ENCODE measurements at places on chromosomes 2 and 18.

- DNase-seq, result no peak
These were observed 73.9 kb downstream of the PLA2R1 start for GRCh38 chr2:159988412-159988970.

GRCh38 chr18:53755914-53756609 lies 468.4 kb downstream of the MBD2 start:
- no peak for DNase-seq

DNA sequence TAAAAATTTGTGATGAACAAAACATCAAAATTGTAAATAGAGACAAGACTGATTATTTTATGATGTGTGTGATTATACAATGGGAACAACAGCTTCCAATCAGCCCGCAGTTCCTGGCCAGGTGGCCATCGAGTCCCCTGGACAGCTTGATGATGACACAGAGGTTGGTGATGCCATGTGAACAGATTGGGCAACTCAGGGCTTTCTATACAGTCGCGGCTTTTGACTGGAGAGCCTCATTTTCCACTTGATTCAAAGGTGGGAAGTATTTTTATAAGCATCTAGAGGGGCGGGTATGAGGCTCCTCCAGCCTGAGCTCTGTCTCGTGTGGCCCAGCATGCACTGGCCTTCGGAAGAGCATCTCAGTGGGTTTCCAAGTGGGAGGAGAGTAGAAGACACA lies 14.9 kb upstream of the HPCAL1 start:
- DNase-seq, result no peak

DNA sequence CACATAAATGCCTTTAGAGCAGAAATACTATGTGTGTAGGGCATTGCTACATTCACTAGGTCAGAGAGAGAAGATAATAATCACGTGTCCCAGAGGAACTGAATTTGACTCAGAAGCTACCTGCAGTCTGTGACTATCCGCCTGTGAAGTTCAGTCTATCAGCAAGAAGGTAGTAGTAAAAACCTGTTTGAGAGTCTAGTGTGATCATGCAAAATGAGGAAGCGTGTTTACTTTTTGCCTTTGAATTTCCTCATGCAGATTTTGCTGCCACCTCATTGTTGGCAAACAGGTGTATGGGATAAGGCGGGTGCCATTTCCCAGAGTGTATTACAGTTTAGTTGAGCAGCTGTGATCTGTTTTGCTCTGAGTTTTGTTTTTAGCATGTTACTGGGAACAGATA lies 403.9 kb upstream of the FANCL start:
- no peak for DNase-seq

DNA sequence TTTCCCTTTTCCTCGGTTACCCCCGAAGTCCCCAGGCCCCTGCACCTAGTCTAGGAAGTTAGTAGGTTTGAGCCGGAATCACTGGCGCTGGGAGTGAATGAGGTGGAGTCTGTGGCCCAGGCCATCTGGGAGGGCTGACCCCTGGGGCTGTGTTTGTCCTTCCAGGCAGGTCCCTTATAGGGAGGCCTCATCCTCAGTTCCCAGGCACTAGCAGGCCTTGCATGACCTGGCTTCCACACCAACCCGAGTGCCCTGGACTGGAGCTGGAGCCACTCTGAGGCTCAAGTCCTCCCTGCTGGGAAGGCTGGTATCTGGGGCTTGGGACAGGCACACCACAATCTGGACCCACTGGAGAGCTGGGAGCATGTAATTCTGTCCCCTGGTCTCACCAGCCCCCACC lies 111.0 kb downstream of the DYSF start:
- DNase-seq, result no peak

DNA sequence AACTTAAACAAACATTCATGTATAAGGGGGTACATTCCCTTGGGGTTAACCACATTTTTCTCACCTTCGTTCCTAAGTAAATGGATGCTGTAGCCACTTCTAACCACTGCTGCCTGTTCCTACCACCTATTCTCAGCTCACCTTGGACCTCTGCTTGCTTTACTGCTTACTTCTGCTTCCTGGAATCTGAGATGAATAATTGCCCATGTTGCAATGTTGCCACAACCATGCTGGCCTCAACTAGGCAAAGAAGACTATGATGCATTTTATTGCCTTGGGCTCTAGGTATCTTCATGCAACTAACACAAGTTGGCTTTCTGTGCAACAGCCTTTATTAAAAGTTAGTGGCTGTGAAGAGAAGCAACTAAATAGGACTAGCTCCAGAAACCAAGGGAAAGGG lies 106.3 kb upstream of the TCF4 start:
- DNase-seq, result no peak

GRCh38 chr2:21367421-21367820 lies 243.7 kb downstream of the TDRD15 start:
- DNase-seq, result no peak

GRCh38 chr18:6406075-6406909 lies 8.4 kb downstream of the L3MBTL4 start:
- DNase-seq, result no peak

DNA sequence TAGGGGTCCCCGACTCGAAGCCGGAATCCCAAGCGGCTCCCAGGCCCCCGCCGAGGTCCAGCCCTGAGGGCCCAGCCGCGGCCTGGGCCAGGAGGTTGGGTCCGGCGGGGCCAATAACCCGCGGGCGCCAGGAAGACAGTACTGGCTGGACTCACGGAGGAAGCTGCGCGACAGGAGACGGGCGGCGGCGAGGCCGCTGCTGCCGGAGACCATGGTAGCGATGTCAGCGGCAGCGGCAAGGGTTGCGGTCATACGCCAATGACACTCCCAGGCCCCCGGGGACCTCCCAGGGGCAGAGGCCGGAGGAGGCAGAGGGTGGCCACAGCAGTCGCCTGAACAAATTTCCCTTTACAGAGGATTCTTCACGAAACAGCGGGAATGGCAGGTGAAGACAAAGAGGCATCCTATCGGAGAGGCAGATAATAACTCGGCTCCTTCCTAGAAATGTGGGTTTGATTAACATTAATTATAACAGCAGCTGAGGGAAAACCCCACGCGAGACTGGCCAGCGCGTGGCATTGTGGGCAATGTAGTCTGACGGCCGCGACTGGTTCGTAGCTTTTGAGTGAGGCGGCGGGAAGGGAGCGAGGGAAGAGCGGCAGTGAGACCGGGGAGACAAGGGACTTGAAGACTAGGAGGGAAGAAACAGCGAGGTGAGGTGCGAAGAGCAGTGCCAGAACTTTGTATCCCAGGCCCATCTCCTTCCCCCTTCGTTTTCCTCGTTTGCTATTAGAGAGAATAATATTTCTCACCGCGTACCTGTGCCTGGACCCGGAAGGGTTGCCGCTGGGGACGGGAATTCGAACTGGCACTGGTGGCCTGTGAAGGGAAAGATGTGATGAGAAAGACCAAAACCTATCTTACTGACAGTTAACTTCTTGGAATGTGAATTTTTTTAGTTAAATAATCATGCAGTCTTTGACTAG lies at the start of gene SUCLG1:
SUCLG1 (minus strand) TSS at position 263 of the 926 bp plus-strand sequence; CDS start at position 252, 11 bp downstream.
- peak; percentile 90 for DNase-seq

DNA sequence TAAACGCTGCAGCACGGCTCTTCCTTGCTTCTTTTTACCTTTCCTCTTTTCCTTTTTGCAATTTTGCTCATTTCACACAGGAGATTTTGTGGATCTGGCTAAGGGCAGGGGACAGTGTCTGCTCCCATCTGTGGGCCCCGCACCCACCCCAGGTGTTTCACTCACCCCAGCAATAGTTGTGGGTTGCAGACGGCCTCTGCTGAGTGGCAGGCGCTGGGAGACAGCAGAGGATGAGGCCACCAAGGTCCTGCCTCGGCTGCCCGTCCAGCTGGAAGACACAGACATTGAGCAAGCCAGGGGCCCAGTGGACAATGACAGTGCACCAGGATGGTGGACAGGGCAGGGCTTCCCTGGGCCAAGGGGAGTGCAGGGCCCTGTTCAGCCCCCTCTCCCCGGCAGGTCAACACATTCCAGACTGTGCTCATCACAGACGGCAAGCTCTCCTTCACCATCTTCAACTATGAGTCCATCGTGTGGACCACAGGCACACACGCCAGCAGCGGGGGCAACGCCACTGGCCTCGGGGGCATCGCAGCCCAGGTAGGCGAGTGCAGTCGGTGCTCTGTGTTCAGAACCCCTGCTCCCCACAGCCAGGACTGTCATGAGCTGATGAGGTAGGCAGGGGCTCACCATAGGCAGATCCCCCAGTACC lies 35.0 kb downstream of the SNED1 start:
- DNase-seq, result no peak

GRCh38 chr2:113164215-113164929 lies 9.4 kb upstream of the PSD4 start:
- no peak for DNase-seq

DNA sequence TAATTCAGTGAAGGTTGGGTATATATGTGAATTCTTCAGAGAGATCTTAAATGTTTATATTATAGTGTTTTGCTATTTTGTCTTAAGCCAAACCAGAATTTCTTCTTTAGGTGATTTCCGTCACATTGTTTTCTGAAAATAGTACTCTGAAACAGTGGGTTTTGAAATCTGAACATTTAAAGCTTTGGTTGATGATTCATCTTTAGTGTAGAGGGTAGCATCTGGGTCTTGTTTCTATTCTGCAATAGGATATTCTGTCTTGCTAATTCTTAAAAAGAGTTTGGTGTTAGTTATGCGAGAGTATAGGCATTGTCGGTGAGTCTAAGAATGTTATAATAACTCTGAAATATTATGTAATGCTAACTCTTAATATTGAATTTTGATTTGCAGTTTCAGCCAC lies 69.6 kb upstream of the FAM237A start:
- no peak for DNase-seq

- no peak for DNase-seq
These were observed 159.0 kb upstream of the CCDC195 start for GRCh38 chr2:224875153-224875552.

- DNase-seq, result no peak
These were observed 1.3 kb upstream of the CEP68 start for GRCh38 chr2:65054749-65055421.

- peak; percentile 51 for DNase-seq
These were observed 142.8 kb downstream of the NDUFA10 start for GRCh38 chr2:239882331-239882732.

DNA sequence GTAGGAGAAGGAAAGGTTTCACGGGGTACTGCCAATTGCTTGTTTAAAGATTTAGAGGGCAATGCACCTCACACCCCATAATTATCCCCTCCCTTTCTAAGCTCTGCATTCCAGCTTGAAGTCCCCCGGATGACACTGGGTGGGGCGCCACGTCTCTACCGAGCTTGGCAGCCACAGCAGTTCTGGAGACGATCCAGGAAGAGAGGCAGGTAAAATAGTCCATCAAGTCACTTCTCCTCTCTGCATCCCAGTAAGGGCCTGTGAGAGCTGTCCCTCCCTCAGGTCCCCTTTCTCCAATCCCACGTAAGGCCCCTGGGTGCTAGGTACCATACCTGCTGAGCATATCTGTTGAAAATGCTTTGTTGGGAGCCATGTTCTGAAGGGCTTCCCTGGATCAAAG lies 65.7 kb downstream of the CAPN13 start:
- no peak for DNase-seq

DNA sequence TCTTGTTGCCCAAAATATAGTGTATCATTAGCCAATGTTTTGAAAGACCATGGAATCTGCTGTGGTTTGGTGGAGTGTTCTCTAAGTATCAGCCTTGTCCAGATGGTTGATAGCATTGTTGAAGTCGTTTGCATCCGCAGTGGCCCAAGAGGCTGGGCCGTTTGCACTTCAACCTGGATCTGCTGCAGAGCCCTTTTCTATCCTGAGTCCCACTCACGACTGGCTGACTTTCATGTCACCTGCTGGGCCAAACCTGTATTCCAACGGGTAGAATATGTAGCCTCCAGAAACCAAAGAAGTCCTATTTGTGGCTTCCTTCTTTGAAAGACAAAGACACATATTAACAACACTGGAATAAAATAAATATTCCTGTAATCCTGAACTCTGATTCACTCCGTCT lies 1154.1 kb downstream of the RPIA start:
- no peak for DNase-seq

All from left hindlimb (tissue), 1 donor.